Putamen (tissue), 1 donor: ENCODE measurements at places on chromosomes 3 and 15.
A peak's percentile ranks its signal among the peaks of the same experiment; 100 is the strongest.

GRCh38 chr15:93469994-93470393, 381.0 kb upstream of the RGMA start:
- no peak for DNase-seq

GRCh38 chr15:20341901-20342600, 199.5 kb downstream of the GOLGA6L6 start:
- DNase-seq, result peak; percentile 58

- DNase-seq, result no peak
These were observed 63.1 kb downstream of the CGNL1 start for GRCh38 chr15:57439128-57440027.

DNA sequence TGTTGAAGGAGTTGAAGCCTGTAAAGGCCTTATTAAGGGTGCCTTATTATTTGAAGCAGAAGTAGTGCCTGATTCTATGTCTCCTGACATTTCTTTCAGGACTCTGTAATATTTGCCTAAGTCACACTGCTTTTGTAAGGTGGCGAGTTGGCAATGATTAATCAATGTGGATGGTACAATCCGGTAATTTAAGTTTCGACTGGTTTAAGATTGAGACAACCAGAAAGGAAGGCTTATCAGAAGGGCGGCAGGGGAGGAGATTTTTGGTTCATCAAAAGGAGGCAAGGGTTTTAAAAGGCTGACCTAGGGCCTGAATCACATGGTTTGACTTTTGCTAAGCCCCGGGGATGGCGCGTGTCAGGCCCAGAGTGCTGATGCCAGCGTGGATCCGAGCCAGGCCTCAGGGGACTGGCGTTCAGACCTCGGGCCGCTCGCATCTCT, 830 bp upstream of the RNF13 start:
- DNase-seq, result no peak

DNA sequence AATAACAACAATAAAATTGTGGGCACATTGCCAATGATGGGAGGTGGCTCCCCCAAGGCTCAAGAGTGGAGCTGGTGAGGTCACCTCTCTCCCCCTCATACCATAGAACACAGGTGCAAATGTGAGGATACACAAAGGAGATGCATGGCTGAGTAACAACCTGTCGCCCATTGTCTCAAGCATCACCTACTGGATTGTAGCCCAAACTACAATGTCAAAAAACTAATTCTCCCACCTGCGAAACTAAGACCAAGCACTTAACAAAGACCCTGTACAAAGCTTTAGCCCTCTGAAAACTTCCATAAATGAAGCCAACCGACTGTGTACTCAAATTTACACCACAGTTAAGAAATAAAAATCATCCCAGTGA, 50.4 kb upstream of the IGSF11 start:
- no peak for DNase-seq

DNA sequence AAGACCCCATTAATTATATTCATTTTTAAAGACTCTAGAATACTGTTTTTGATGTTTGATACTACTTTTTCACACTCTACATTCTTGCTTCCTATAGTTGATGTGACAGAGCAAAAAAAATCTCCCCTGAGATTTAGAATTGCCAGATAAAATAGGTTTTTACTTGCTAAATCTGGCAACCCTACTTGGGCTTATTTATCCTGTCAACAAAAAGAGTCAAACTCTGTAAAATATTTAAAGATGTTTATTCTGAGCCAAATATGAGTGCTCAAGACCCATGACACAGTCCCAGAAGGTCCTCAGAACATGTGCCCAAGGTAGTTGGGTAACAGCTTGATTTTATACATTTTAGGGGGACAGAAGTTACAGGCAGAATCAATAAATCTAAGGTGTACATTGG, 72.3 kb downstream of the DAPK2 start:
- no peak for DNase-seq

- no peak for DNase-seq
These were observed 34.9 kb downstream of the CP start for GRCh38 chr3:149186721-149187120.

DNA sequence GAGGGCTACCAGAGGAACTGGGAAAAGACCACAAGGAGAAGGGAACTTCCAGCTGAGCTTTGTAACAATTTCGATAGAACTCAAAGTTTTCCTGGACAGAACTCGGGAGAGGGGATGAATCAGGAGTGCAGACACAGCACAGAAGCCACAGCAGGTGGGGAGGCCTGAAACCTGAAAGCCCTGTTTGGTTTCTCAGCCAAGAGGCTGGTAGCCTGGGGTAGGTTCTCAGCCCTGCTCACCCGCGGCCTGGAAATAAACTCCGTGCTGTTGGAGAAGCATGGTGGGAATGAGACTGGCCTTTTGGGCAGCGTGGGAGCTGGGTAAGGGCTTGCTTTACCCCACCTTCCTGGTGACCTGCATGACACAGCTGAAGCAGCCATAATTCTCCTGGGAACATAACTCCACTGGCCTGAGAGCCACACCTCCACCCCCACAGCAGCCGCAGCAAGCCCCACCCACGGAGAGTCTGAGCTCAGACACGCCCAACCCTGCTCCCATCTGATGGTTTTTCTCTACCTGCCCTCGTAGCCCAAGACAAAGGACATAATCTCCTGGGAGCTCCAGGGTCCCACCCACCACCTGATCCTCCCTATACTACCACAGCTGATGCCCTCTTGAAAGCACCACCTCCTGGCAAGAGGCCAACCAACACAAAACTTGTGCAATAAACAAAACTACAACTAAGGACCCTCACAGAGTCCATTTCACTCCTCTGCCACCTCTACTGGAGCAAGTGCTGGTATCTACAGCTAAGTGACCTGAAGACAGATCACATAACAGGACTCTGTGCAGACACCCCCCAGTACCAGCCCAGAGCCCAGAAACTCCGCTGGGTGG, 52.5 kb upstream of the CHRM5 start:
- no peak for DNase-seq

DNA sequence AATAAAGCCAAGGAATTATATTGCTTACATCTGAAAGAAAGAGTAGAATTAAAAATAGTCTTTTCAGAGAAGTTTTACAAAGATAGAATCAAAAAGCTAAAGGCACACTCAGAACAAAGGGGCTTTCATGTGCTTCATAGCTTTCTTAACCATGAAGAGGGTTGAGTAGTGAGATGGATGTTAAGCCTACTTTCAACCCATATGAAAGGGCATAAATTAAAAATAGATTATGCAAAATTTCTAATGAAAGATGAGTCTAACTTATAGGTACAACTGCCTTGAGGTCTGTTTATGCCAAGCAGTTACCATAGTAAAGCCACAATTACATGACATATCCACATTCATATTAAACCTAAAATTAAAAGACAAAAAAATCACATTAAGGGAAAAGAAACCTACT, 223.3 kb upstream of the ARHGEF26 start:
- no peak for DNase-seq

GRCh38 chr15:91548549-91548948, 305.0 kb upstream of the SLCO3A1 start:
- no peak for DNase-seq

DNA sequence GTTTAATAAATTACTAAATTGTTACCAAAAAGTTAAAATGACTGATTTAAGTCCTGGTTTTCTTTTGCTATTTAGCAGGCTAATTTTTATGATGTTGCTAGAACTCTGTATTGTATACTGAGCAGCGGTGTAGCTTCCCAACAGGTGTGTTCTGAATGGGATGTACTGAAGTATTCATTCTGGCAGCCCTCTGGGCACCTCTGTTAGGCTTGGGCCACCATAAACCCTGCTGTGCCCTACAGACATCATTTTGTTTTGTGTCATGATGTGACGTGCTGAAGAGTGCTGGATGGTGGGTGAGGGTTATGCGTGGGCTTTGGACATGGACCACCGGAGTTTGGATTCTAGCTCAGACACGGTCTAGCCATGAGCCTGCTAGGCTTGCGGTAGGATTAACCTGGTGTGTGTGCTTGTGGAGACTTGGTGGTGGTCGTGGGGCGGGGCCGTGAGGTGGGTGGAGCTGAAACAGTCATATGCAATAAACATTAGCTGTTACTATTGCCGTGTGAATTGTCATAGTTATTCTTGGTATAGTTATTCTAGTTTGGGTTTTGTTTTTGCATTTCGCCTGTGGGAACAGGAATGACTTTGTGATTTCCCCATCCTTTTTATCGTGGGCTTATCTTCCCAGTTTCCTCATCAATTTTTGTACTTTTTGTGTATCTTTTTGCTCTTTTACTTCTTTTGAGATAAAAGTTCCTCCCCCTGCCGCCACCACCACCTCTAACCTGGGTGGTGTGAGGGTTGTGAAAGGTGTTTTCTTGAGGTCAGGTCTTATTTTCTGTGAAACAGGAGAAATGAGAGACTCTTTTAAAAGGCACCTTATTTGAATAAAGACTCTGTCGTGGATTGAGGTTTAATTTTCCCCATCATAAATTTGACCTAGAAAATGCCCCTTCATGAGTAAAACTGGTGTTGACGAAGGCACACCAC, 93.7 kb downstream of the MCTP2 start:
- DNase-seq, result no peak

GRCh38 chr15:96402403-96402802, 71.9 kb downstream of the NR2F2 start:
- no peak for DNase-seq
